ENCODE measurements at places on chromosomes 11 and 22.

DNA sequence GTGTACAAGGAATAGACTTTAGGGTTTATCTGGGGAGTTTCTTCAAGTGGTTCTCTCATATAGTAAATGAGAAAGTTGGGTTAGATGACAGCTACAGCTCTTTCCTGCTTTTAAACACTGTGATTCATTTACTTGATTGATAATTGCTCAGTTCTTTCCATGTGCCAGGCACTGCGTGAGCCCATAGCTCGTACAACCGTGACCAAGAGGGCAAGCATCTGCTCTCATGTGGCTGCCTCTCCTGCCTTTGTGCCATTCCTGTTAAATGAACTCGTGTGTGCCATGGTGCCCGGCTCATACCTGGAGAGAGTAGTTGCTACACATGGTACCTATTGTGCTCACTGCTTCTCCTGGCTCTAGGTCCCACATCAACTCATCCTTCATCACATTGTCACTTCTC, 206.3 kb downstream of the SNX19 start:
- no peaks in the 10 kb centered on the region for H3K27me3 ChIP-seq
- H3K27ac ChIP-seq = no peak overlapping the region
- H3K4me3 ChIP-seq = no peak overlapping the region

DNA sequence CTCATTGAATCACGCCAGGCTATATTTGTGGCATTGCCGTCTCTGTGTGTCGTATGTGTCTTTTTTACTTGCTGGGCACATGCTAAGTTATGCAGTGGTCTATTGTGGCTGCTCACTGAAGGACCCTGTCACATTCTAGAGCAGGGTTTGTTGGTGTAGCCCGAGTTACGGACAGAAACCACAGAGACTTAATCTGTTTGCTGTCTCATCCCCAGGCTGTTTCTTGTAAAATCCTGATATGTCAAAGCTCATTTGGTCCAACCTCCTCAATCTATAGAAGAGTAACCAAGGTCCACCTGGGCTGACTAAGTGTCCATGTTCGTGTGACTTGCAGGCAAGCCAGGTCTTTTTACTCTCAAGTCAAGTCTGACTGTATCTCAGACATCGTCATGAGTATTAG, 5.0 kb downstream of the DPF2 start:
- H3K27ac ChIP-seq = no peak overlapping the region
- peaks cover 22% of the 10 kb centered on the region for H3K36me3 ChIP-seq
- H3K4me3 ChIP-seq = no peak overlapping the region
- H3K4me1 ChIP-seq = peaks cover 3% of the 10 kb centered on the region

DNA sequence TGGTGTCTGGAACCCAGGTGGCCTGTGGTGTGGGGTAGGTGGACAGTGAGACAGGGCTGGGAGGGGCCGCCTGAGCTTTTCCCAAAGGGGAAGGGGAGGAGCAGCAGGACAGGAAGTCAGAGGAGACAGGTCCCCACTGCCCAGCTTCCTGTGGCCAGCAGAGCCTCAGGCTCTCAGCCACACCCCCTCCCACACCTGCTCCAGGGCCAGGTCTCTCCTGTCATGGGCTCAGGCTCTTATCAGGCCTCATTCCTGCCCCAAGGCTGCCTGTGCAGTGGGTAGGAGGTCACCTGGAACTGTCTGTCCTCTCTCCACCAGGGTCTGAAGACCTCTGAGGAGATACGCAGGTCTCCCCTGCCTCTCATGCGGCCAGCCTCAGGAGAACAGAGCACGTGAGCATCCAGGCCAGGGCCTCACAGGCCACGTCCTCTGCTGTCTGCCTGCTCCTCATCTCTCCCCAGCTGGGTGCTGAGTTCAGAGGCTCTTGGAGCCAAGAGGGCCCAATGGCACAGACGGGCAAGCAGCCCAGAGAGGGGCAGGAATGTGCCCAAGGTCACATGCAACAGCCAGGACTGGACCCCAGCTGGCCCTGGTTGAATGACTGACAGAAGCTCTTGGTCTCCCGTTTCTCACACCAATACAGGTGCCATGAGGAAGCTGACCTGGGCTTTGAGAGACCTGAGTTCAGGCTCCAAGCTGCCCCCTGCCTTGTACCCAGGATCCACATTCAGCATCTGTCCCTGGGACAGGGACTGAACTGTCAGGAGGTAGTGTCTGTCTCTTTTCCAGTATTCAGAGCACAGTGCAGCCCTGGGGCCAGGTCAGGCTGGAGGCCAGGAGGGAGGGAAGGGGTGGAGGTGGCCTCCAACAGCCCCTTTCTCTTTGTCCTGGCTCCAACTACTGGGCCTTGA, 16.7 kb downstream of the STARD10 start:
- no peak for DNase-seq
- no peaks in the 10 kb centered on the region for H3K27me3 ChIP-seq
- H3K4me1 ChIP-seq = peaks cover 8% of the 10 kb centered on the region
- H3K27ac ChIP-seq = no peak overlapping the region

GRCh38 chr11:66239998-66240780, 28.2 kb upstream of the RAB1B start:
- DNase-seq = no peak
- H3K36me3 ChIP-seq = peaks cover 10% of the 10 kb centered on the region
- H3K27ac ChIP-seq = no peak overlapping the region

DNA sequence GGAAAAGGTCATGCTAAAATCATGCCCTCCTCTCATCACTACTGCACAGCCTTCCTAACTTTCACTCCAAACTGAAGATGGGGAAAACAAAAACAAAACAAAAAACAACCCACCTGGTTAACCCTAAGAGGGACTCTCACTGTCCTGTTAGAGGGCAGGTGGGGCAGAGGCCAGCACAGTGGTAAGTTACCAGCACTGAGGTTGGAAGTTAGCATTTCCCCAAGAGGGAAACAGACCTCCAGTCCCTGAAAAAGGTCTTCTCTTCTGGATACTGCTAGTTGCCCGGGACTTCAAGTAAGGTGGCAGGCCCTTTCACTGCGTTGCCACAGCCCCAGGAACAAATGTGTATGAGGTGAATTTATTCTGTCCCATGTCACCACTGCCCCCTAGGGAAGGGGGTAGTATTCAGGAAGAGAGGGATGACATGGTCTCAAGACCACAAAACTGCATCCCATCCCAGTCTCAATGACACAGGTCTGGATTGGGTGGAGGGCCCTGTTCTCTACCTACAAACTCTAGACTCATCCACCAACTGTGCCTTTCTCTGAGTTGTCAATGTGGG, 792 bp upstream of the ADAMTS8 start:
- H3K4me1 ChIP-seq = peaks cover 13% of the 10 kb centered on the region

- no peak overlapping the region for H3K4me3 ChIP-seq
- H3K27ac ChIP-seq = no peak overlapping the region
- H3K4me1 ChIP-seq = peaks cover 4% of the 10 kb centered on the region
- no peaks in the 10 kb centered on the region for H3K27me3 ChIP-seq
- DNase-seq = no peak
Observed at GRCh38 chr11:19558189-19558986, 154.2 kb upstream of the NAV2 start.

DNA sequence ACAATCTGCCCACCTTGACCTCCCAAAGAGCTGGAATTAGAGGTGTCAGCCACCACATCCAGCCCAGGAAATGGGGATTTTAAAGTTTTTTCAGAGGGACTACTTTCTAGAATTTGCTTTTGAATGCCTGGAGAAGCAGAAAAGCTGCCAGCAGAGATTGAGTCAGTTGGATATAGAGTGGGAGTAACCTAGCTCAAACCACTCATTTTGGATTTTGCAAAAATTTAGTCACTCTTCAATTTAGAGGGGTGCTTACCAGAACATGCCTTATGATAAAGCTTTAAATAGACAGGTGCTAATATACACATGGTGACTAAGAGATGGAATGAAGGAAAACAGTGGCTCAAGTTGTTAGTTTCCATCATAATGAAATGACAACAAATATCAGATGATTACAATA, 26.5 kb upstream of the PSMA1 start:
- peaks cover 3% of the 10 kb centered on the region for H3K4me1 ChIP-seq
- H3K27ac ChIP-seq = no peak overlapping the region
- H3K36me3 ChIP-seq = no peaks in the 10 kb centered on the region
- H3K27me3 ChIP-seq = no peaks in the 10 kb centered on the region

DNA sequence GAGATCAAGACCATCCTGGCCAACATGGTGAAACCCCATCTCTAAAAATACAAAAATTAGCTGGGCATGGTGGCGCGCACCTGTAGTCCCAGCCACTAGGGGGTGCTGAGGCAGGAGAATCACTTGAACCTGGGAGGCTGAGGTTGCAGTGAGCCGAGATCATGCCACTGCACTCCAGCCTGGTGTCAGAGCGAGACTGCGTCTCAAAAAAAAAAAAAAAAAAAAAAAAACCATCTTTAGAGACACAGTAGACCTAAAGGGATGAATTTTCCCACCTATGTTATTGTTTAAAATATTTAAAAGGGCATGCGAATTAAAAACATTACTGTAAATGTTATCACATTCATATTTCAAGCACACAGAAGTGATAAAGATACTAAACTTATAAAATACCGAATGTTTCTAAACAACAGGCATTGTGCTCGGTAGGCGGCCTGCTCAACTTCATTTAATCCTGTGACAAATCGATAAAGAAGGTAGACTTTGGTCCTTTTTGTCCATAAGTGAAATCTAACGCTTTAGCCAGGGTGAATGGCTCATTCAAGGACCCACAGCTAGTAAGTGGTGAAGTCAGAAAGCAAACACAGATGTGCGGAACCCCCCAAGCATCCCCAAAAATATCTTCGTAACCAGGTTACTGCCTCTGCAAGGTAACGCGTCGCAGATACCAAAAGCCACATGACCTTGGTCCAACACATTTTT, 16.1 kb downstream of the NCAPD3 start:
- no peak overlapping the region for H3K4me3 ChIP-seq
- H3K36me3 ChIP-seq = peaks cover 60% of the 10 kb centered on the region
- H3K27ac ChIP-seq = no peak overlapping the region
- peak; percentile 82 for DNase-seq
- H3K4me1 ChIP-seq = no peaks in the 10 kb centered on the region

DNA sequence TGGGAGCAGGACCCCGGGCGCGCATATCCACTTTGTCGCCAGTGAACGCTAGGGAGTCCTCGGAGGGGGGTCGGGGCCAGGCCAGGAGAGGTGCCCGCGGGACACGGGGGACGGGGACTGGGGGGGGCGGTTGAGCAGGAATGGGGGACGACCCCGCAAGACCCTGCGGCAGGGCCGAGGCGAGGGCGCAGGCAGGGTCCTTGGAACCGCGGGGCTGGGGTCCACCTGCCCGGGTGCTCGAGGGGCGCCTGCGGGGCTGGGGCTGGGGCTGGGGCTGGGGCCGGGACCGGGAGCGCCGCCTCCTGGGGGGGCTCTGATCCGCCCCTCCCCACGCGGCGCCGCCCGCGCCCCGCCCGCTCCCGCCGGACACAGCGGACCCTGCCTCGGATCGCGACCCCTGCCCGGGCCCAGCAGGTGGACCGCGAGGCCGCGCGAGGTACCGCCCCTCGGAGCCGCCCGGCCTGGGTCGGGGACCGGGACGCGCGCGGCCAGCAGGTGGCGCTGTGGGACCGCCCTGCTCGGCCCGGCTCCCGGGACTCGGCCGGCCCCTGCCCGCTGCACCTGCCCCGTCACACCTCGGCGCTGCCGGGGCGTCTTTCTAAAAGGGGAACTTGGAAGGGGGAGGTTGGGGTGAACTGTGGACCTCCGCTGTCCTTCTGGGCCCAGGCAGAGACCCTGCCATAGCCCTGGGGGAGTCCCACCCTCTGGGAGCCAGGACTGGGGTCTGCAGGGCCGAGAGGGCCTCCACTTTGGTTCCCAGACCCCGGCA, 11.0 kb downstream of the CRELD2 start:
- no peaks in the 10 kb centered on the region for H3K36me3 ChIP-seq
- DNase-seq = no peak
- no peak overlapping the region for H3K4me3 ChIP-seq

- H3K4me1 ChIP-seq = peaks cover 8% of the 10 kb centered on the region
- H3K4me3 ChIP-seq = no peak overlapping the region
- H3K27me3 ChIP-seq = peaks cover 37% of the 10 kb centered on the region
- DNase-seq = no peak
- no peak overlapping the region for H3K27ac ChIP-seq
Observed at GRCh38 chr11:120562806-120563425, 51.4 kb downstream of the GRIK4 start.

DNA sequence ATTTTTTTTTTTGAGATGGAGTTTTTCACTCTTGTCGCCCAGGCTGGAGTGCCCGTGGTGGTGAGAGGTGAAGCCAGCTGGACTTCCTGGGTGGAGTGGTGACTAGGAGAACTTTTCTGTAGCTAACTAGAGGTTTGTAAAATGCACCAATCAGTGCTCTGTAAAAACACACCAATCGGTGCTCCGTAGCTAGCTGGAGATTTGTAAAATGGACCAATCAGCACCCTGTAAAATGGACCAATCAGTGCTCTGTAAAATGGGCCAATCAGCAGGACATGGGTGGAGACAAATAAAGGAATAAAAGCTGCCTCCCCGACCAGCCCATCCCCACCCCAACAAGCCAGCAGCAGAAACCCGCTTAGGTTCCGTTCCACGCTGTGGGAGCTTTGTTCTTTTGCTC, 4.4 kb upstream of the RAPSN start:
- no peaks in the 10 kb centered on the region for H3K27me3 ChIP-seq
- no peaks in the 10 kb centered on the region for H3K36me3 ChIP-seq
- no peak overlapping the region for H3K4me3 ChIP-seq
- DNase-seq = no peak
- no peaks in the 10 kb centered on the region for H3K4me1 ChIP-seq

- H3K4me3 ChIP-seq = no peak overlapping the region
- no peaks in the 10 kb centered on the region for H3K4me1 ChIP-seq
- no peak overlapping the region for H3K27ac ChIP-seq
Observed at GRCh38 chr11:90373971-90374370, 151.1 kb upstream of the CHORDC1 start.

DNA sequence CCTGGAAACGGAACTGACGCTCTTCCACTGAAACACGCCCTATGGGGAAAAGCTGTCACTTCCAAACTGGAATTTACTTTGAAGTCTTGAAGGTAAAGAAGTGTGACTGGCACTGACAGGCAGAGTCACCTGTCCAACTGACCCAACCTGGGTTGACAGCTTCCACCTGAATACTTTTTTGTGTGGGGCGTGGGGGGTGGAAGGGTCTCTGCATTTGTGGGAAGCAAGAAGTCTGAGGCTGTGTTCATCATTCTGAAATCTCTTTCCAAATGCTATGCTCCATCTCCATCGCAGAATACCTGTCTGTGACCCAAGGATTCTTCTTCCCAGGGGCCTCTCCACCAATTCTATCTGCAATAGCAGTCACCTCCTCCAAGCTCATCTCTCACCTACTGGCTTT, 7.8 kb downstream of the IFT27 start:
- H3K4me3 ChIP-seq = no peak overlapping the region
- H3K27ac ChIP-seq = no peak overlapping the region
- no peaks in the 10 kb centered on the region for H3K27me3 ChIP-seq
- no peaks in the 10 kb centered on the region for H3K4me1 ChIP-seq
- no peaks in the 10 kb centered on the region for H3K36me3 ChIP-seq

DNA sequence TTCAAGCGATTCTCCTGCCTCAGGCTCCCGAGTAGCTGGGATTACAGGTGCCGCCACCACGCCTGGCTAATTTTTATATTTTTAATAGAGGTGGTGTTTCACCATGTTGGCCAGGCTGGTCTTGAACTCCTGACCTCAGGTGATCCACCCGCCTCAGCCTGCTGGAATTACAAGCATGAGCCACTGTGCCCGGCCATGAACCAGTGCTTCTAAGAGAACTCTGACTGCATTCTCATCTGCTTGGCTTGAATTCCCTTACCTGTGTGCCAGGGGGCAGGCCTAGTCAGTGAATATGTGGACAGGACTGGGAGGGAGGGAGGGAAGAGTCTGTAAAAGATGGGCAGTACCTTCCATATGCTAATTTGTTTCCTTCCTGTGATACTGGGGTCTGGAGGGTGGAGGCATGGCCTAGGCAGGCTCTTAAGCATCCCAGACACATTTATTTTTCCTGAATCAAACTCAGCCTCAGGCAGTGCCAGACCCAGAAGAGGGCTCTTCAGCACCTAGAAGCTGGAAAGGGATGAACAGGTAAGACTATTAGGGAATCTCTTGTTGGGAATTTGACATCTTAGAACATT, 6.6 kb downstream of the RPS25 start:
- H3K27me3 ChIP-seq = no peaks in the 10 kb centered on the region
- no peak for DNase-seq
- no peaks in the 10 kb centered on the region for H3K4me1 ChIP-seq
- no peak overlapping the region for H3K4me3 ChIP-seq

Data from H1 (cell line).